Activated naive CD8-positive, alpha-beta T cell treated with anti-CD3 and anti-CD28 coated beads for 36 hours (primary cell): ENCODE measurements at places on chromosomes 4 and X.

DNA sequence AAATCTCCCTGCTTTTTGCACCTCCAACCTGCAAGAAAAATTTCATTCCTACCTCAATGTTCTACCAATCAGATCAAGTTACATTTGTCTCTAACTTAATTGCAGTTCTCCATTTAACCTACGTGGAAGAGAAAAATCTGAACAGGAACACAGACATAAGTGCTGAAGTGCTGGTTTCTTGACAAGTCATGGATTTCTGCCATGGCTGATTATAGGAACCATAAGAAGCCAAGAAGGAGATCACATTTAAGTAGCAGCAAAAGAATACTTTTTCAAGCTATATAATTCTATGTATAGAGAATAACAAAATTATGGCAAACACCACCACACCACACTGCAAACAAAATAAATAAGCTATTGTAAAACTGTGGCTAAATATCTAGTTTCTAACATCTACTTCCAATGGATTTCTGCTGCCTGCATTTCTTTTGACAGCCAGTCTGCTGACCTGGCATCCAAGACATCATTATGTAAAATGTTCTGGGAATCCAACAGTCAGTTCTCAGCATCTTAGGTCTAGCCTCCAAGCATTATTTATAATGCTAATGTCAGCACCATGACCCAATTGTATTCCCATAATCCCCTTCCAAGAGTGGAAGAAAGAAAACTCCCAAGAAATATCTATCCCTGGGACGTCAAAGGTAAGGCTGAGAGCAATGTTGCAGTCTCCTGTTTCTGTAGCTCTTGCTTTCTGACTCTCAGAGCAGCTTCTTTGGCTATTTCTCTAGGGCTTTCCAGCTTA, 50.8 kb upstream of the GAB1 start:
- no peak for DNase-seq

GRCh38 chr4:177016541-177017141, 223.9 kb upstream of the VEGFC start:
- no peak for DNase-seq

DNA sequence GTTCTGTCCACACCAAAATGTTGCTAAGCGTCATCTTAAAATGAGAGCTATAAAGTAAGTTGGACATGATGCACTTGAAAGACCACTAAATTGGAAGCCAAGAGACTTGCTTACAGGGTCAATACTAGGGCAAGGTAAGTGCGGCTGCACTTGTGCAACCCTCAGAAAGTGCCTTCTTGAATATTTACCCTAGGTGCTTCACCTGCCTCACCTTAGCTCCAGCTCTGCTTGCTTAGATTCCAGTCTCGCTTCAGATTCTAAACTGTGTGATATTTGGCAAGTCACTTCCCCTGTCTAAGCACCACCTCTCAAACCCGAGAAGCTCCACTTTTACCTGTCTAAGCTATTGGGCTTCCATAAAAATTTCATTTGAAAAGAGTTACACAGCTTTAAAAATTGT, 136.5 kb downstream of the GRIA3 start:
- no peak for DNase-seq

- DNase-seq, result no peak
Measured at GRCh38 chrX:120301960-120302359, 9.3 kb downstream of the TMEM255A start.

GRCh38 chr4:16864199-16864598, 34.2 kb downstream of the LDB2 start:
- no peak for DNase-seq

DNA sequence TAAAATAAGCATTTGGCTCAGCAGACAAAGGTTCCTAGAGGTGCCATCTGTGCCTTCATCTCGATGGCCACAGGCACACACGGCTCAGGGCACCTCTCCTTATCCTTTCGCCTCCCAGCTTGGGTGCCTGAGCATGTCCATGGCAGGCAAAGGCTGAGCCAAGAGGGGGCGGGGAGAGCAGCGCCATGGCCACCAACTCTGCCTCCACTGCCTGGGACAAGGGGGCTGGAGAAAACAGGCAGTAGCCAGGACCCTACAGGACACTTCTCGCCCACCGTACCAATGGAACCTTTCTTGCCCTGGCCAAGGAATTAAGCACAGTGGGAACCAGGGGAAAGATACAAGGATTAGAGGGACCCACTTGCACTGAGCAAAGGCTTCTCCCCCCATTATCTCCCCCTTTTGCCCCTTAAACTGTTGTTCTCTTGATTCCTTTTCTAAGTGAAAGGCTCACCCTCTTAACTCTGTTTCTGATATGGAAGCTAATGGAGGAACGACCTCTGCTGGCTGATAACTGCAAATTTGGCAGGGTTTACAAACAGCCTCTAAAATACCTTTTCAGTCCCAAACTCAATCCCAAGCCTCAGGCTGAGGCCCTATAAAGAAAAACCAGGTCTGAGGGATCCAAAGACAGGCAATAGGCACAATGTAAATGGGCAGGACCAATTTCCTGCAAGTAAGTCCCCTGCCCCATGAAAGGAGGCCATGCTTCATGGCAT, 335.2 kb downstream of the ADAM29 start:
- no peak for DNase-seq

GRCh38 chrX:52420824-52421443, 52.1 kb downstream of the XAGE2 start:
- DNase-seq, result no peak

- no peak for DNase-seq
Measured at GRCh38 chrX:24928114-24928513, 87.7 kb downstream of the ARX start.

DNA sequence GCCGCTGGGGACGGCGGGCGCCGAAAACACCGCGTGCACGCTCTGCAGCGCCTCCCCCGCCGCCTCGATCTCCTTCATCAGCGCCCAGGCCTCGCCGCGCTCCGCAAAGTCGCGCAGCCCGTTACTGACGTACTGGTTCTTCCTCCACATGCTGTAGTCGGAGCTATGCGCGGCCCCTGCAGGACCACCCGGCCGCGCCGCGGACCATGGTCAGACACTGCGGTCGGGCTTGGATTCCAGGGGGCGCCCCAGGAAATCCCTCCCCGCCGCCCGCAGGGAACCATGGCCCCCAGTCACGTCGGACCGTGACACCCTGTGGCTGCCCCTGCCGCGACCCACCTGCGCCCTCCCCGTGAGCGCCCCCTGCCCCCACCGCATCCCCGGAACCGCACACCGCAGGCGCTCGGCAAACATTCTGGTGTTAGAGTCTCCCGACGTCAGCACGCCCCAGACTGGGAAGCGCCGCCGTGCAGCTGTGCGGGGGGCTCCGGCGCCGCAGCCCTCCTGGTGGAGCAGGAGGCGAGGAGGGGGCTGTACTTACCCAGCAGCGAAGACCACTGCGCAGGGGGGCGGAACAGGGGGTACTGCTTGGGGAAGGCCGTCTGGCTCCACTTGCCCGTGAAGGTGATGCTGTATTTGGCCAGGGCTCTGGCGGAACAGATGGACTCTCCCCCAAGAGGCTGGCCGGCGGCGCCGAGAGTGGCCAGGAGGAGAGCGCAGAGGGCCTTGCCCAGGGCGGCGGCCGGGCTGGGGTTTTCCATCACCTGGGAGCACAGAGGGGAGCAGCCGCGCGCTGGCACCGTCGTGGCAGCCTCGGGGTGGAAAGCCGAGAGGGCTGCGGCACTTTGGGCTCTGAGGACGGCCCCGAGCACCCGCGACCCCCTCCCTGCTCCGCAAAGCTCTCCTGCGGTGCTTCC, 814 bp downstream of the SPON2 start:
- DNase-seq, result peak; percentile 66

GRCh38 chr4:165378745-165379677, at the start of gene CPE:
CPE (plus strand) TSS chr4:165379008; CDS start chr4:165379222, 214 bp downstream.
- peak; percentile 80 for DNase-seq

GRCh38 chrX:106707771-106708454, 18.6 kb upstream of the RNF128 start:
- no peak for DNase-seq

DNA sequence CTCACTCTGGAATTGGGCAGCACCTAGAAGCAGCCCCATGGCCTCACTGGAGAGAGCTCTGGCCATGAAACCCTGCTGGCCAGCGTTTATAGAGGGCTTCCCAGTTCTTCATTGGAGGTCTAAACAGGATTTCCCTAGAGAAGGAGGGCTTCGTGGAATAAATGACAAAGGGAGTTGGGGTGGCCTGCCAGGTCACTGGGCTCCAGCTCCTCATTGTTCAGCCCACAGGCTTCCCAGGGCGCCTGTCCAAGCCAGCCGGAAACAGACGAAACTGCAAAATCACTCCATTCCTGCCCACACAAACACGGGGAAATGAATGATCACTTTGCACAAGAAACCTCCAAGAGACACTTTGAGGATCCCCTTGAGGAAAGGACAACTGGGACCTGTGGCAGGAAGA, 189.7 kb downstream of the TSPAN5 start:
- no peak for DNase-seq

- no peak for DNase-seq
Measured at GRCh38 chr4:116880625-116881024, 204.8 kb downstream of the TRAM1L1 start.

DNA sequence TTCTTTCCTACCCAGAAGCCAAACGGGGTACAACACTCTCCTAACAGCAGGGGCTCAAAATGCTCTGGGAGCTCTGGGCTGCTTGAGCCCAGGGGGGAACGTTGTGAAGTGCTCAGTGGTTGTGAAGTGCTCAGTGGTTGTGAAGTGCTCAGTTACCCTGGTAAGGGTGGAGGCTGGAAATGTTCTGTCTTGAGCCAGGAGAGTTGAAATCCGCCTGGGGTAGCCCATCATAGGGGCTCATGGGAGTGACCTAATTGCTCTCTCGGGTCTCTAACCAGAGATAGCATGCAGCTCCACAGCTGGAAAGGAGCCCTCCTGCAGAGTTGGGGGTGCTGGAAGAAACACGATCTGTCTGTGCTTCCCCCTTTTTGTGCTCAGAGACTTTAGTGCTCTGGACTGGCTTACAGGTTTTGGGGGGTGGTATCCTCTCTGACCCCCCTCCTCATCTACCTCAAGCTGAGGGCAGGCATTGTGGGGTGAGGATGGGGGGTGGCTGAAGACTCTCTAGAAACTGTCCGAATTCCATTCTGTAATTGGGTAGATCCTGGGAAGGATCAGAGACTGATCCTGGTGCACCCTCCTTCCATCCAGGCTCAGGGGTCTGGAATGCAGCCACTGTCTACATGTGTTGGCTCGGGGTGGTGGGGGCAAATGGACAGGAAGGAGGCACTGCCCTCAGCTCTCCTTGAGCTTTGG, 2.7 kb downstream of the EFNB1 start:
- no peak for DNase-seq

- DNase-seq, result no peak
Measured at GRCh38 chr4:181958446-181958845, 284.8 kb upstream of the TENM3 start.

DNA sequence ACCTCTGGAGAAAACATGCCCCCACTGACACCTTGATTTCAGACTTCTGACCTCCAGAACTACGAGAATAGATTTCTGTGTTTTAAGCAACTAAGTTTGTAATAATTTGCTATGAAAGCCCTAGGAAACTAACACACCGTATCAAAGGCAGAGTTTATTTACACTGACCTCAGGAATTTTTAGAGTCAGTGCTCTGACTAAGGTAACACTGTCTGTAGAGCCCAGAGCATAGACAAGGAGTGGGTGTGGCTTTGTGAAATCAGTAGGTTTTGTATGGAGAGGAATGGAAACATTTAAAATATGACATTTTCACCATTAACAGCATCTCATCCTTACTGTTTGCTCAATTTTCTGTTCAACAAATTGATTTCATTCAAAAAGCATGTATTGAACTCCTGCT, 764.4 kb upstream of the PCDH10 start:
- DNase-seq, result no peak

- DNase-seq, result no peak
Measured at GRCh38 chrX:154727871-154728270, 23.0 kb downstream of the GAB3 start.
